ENCODE measurements at places on chromosomes 3 and 15.

DNA sequence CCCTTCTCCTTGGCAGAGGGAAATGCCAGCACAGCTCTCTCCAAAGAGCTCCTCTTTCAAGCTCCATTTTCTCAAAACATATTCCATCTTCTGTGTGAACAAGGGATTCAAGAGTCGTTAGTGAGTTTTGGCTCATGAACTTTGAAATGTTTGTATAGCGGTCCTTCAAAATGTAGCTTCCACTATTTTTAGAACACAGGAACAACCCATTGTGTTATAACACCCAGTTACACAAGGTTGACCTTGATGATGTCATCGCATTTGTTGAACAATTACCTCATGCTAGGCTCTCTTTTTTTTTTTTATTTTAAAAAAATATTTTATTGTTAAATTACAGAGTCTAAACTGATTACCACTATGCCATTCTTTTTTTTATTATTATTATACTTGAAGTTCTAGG lies 251.7 kb downstream of the THSD4 start:
- no peak for DNase-seq

GRCh38 chr3:13881536-13882410 lies 1.9 kb upstream of the WNT7A start:
- DNase-seq = no peak

DNA sequence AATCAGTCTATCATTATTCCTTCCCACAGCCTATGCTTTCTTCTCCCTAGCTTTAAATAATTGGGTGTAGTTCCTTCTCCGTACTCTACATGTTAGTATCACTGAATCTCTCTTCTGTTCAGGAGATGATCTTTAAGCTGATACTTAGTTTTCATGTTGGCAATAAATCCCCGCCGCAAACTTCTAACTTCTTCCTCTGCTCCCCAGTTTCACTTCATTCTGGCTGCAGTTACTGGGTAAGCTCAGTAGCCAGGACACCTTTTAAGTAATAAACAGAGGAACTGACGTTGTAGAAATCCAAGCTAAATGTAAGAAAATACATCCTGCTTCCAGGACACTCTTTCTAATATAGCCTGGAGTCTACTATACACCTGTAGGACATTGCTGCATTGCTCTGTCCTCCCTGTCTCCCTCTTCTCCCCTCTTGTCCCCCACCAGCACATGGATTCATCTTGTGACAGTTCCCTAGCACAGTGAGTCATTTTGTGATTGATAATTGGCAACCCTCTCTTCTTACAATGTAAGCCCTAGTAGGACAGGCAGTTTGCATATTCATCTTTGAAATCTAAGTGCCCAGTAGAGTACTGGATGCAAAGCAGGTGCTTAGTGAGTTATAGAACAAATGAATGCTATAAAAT lies 598.2 kb downstream of the UNC13C start:
- no peak for DNase-seq

DNA sequence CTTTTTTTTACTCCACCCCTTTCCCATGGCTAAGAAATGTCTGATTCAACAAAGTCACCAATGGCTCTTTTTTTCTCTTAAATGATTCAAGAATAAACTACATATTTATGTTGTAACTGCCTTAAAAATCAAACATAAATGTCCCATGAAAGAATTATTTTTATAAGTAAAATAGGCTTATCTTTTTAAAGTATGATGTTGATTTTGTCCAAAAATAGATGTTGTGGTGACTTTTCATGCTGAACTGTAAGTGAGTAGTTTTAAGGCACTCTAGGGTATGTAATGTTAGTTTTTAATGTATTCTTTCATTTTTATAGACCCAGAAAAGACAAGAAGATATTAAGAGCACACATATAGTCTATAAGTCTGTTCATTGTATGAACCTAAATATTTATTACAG lies 594.9 kb downstream of the NLGN1 start:
- DNase-seq = no peak

GRCh38 chr15:34795267-34796081 lies at the start of gene ACTC1:
TSS of gene ACTC1 (minus strand) at chr15:34795549. CDS start at chr15:34794808, 741 bp downstream.
- no peak for DNase-seq

DNA sequence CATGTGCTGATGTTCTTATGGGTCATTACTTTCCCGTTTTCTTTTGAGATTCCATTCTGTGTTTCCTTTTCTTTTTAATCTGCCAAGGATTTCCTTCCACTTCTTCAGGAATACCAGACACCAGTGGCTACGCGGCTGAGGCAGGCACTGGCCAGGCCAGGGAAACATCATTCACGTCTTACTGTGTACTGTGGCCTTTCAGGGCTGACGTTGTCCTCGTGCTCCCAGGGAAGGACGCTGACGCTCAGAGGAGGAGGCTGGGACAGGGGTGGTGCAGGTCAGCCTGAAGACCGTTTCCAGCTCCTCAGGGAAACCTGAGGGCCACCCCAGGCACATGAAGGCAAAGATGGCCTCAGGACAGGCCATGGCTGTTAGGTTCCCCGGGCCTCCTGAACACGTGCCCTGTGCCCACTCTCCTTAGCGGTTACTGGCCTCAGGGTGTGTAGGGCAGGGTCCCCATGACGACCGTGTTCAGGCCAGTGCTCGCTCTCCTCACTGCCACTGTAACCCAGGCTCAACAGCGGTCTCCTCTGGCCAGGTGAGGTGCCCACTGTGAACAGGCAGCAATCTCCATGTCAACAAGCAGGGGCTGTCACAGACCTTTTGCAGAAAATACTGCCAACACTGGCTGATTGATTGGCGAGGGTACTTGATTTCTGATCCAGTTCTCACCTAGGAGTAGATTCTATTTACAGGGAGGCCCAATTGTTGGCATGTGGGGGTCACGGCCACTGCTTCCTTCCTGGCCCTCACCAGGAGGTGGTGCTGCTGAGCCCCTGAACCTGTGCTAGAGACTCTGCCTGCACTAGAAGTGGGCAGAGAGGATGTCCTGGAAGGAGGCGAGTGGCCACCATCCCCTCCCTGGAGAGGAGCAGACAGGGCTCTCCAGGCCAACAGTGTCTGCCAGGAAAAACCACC lies 169.5 kb downstream of the ATP10A start:
- DNase-seq = peak; percentile 20

- DNase-seq = no peak
These were observed 189.1 kb downstream of the FAM43A start for GRCh38 chr3:194874783-194875182.

- DNase-seq = no peak
These were observed 31.5 kb upstream of the SLC6A6 start for GRCh38 chr3:14370720-14371572.

GRCh38 chr3:3798631-3799113 lies 559 bp upstream of the LRRN1 start:
- no peak for DNase-seq

DNA sequence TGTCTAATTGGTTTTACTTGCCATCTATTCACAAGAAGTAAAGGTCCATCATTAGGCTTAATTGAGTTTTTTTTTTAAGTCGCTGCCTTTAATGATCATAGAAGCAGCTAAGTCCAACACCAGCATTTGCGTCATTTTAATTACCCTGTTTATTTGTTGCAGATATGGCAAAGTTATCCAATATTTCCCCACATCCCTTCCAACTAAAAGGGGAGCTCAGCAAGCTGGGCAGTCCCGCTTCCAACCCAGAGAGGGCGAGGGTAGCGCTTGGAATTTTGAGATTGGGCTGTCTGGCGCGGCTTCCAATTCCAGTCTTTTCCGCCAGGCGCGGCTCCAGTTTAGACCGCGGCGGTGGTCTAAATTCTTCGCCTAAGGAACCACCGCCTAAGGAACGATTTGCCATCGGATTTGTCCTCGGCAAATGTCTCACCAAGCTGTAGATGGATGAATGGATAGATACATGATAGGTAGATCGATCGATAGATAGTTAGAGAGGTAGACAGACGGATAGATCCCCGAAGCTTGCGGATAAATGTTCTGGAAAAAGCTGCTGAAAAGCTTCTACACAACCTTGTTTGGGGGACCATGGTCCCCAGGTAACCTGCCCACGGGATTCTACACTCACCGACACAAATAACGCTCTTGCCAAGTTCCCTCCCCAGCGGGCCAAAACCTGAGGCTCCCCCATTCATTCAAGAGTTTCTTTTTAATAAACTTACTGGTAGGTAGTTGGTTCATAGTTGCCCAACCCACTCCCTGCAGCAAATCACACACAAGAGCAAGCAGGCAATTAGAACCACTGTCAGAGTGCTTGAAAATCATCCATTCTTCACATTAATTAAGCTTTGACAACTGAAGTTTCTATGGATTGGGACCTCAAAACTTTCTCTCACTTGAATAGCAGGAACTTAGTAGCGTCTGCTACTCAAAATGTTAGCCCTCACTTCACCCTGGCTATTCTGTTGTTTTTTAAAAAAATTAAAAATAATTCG lies 49.1 kb downstream of the ZIC4 start:
- DNase-seq = no peak

- no peak for DNase-seq
These were observed 34.3 kb downstream of the UBXN7 start for GRCh38 chr3:196397941-196398340.

- no peak for DNase-seq
These were observed 8.5 kb downstream of the LIPC start for GRCh38 chr15:58440158-58440910.

GRCh38 chr3:136914739-136915138 lies 43.0 kb upstream of the IL20RB start:
- DNase-seq = no peak

DNA sequence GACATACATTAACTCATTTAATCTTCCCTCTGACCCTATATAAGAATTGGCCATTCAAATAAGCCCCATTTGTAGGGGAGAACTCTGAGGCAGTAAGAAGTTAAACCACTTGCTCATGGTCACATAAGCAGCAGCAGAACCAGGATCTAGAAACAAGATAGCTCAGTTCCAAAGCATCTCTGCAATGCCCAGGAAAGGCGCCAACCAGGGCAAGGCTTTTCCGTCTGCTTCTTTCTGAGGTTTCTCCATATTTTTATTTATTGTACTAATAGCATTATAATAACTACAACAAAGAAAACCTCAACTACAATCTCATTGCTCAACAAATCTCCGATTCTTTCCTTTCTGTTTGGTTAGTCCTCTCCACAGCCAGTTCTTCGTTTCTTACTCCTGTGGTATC lies 4.3 kb upstream of the UBE2E2 start:
- no peak for DNase-seq

DNA sequence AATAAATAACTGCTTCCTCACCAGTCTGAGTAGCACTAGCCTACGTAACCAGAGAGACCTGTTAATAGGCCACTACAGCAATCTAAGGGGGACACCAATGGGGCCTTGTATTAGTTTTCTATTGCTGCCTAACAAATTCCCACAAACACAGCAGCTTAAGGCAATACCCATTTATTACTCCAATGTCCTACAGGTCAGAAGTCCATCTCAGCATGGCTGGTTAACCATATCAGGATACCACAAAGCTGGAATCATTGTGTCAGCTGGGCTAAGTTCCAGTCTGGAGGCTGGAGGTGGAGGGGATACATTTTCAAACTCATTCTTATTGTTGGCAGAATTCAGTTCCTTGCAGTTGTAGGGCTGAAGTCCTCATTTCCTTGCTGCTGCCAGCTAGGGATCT lies 331.9 kb downstream of the ULK4 start:
- no peak for DNase-seq

DNA sequence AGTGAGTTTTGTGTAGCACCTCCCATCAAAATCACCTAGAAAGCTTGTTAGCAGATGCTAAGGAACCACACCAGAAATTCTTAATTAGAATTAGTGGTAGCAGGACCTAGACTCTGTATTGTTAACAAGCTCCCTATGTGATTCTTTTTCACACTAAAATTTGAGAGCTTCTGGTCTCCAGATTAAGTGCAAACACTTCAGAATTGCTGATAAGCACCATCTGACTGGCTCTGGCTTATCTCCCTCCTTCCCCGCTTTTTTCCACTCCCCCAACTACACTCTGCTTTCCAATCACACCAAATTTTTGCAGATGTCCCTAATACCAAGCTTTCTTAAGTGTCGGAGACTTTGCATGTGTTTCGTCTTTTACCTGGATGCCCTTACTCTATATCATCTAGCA lies 410.1 kb upstream of the DPH6 start:
- no peak for DNase-seq

GRCh38 chr15:29968099-29968894 lies 114.5 kb upstream of the GOLGA8J start:
- DNase-seq = no peak

GRCh38 chr15:72521682-72522081 lies 47.6 kb downstream of the ARIH1 start:
- no peak for DNase-seq

DNA sequence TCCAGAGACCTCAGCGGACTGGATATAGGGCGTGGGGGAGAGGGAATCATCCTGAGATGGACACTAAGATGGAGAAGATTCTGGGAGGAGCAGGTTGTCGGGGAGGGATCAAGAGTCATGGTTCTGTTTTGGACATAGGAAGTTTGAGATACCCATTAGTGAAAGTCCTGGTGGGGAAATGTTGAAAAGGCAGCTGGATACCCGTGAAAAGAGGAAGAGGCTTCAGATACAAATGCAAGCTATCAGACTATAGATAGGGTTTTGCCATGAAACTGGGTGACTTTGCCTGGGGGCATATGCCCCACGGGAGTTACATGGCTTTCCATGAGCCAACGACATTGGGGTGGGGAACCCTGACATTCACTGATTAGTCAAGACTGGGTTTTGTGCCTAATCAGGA lies 1.1 kb upstream of the GPR62 start:
- DNase-seq = no peak

DNA sequence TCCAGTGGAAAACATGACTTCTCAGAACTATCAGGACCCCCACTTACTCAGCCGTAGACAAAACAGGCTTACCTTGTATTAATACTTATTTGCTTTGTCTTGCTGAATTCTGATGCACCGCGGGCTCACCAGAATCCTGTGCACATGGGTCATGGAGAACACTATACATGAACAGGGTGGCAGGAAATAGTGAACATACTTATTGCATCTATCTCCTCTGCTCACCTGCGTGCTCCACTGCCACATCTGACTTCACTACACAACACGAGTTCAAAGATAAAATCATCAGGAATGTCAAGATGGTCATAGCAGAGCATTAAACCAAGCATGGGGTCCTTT lies 10.7 kb upstream of the MAPK6 start:
- no peak for DNase-seq

DNA sequence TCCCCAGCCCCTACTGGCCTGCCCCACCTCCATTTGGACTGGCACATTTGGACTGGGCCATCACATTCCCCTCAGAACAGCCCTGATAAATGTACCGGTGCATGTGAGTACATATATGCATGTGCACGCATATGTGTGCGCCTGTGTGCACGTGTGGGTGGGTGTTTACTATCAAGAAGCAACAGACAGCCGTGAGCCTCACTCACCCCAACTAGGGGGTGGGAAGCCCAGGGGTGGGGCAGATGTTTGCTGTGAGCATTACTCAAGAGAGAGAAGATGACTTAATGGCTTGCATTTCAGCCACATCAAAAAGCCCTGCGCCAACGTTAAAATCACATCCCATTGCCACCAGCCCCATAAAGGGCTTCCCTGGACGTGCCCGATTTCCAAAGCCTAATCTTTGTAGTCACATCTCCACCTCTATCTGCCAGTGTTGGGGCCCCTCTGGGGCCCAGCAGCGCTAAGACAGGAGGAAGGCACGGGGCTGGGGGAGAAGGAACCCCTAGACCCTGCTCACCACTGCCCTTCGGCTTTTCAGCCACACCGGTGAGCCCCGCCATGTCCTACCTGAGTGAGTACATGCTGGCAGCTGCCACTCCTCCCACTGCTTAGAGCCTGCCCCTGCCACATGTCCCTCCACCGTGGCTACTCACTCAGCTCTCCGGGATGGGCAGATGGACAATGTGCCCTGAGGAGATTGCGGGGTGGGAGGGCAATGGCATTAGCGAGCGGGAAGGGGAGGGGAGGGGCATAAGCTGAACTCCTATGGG lies 10.9 kb downstream of the ITIH3 start:
- DNase-seq = no peak
